ENCODE measurements at places on chromosomes 5 and 9. TPM values are rescaled to one million over a fixed set of nuclear protein-coding genes. Genes with fewer than 3 reads are reported as not detected.

Gene HBEGF
- 9.5 TPM for total RNA-seq

DNA sequence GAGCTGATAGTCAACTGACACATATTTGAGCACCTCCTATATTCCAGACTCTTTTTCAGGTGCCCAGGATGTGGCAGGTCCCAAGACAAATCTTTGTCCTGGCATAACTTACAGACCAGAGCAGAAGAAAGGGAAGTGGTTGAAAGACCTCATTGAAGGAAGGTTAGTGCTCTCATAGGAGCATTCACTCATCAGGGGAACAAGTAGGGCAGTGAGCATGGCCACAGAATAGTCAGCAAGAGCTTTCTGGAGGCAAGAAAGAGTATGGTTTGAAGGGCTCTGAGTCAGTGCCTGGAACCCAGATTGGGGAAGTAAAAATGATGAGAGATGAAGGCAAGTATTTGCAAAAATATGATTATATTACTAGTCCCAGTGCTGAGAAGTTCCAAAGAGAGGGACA, 25.0 kb upstream of the ERMP1 start:
- DNase-seq, result no peak

- DNase-seq, result no peak
Measured at GRCh38 chr5:1659100-1659981, 135.6 kb upstream of the LPCAT1 start.

Gene MYOZ3
- total RNA-seq, result under 0.01 TPM

Gene DUSP1
- total RNA-seq, result 246 TPM

- no peak for DNase-seq
Measured at GRCh38 chr5:3325201-3325971, 270.2 kb upstream of the IRX1 start.

DNA sequence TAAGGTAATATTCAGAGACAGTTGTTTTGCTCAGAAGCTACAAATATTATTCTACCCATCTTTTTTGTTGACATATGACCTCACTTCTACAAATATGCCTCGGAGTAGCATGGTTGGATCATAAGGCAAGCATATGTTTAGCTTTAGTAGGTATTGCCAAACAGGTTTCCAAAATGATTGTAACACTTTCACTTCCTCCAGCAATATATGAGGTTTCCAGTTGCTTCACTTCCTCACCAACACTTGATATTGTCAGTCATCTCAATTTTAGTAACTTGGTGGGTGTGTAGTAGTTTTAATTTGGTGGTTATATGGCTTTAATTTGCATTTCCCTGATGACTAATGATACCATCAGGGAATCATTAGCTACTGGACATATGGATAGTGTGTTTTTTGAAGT, 46.7 kb downstream of the TNFSF8 start:
- DNase-seq, result no peak

DNA sequence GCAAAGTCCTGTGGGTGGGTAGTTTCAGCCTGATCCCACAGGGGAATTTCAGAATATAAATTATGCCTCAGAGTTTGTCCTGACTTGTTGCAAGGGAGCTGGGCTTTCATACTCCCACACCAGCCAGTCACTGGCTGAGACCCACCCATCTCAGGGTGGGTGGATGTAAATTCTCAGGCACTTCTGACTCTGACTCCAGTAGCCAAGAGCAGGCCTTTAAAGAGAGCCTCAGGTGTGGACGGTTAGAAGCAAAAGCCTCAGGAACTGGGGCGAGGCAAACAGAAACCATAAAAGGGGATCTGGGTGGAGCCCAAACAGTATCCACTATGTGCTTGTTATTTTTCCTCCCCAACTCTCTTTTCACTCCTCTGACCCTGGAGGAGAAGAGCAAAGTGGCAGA, 28.6 kb upstream of the FBXW11 start:
- no peak for DNase-seq

Gene HRH2
- total RNA-seq, result not detected

Gene PRR16
- 11.6 TPM for total RNA-seq

Gene FBXW2
- total RNA-seq, result 35.4 TPM

DNA sequence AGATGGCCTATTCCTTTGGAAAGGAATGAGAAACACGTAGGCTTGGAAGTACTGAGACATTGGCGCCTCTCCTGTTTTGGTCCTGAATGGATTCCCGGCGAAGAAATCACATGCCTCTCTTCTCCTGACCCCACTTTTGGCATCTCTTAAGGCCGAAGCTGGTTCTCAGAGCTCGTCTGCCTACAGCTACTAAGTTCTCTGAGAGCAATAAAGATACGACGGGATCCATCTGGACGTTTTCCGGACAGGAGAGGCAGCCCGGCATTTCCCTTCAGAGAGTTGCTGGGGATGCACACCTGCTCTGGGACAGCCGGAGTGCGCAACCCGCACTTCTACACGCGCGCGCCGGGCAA, 336.8 kb upstream of the PUM3 start:
- DNase-seq, result no peak

- DNase-seq, result no peak
Measured at GRCh38 chr5:66538531-66538930, 57.7 kb upstream of the MAST4 start.

Gene RNF180
- total RNA-seq, result 5.6 TPM

DNA sequence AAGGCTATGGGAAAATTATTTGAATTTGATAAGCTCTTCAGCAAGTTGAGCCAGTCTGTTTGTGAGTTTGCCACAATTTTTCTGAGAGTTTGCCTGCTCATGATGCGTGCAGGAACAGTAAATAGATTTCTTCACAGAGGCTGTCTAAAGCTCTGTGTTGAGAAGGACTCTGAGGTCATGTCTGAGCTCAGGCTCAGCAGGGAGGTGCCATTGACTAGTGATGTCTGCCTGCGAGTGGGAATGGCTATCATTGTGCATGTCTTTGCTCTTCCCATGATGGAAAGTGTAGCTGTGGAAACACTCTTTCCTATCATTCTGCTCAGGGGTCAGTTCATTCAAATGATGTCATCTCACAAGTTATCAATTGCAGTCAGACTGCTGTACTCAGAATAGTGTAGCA, 142.8 kb downstream of the RASEF start:
- no peak for DNase-seq

DNA sequence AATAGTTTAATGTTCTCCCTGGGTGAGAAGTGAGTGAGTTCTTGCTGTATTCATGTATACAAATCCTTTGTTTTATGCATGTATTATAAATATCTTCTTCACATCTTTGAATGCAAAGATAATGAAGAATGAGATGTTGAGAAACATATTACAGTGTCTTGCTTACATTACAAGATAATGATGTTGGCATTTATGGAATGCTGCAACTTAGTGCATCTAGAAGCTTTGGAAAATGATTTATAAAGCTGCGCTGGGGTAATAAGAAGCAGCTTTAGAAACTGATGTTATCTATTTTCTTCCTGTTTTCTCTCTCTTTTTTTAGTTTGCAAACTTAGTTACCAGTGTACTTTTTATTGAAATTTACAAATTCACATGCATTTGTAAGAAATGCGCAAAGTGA, 673.4 kb downstream of the KCTD16 start:
- DNase-seq, result peak; percentile 2

Gene INSL4
- not detected for total RNA-seq

DNA sequence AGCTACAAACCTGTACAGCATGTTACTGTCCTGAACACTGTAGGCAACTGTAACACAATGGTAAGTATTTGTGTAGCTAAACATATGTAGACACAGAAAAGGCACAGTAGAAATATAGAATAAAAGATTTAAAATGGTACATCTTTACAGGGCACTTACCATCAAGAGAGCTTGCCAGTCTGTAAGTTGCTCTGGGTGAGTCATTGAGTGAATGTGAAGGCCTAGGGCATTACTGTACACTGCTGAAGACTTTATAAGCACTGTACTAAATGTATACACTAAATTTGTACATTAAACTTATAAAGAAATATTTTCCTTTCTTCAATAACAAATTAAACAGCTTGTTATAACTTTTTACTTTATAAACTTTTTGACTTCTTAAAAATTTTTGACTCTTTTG, 20.5 kb downstream of the ADRB2 start:
- DNase-seq, result no peak

GRCh38 chr9:136334541-136334940, 7.2 kb downstream of the GPSM1 start:
- no peak for DNase-seq

GRCh38 chr5:150172556-150172955, 6.0 kb downstream of the CDX1 start:
- DNase-seq, result no peak

GRCh38 chr5:3056866-3057265, 305.4 kb upstream of the IRX2 start:
- DNase-seq, result no peak

DNA sequence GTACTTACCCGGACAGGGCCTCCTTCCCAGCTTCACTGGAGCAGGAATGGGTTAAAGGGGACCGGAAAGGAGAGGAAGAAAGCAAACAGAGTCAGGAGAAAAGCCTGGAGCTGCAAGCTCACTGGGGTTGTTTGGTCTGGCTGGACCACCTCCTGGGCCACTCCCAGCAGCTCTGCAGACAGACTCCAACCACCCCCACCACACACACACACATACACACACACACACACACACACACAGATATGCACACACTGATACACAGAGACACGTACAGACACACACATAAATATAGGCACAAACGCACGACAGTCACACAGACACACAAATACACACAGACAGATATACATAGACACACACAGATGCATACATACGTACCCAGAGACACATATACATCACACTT, 34.9 kb upstream of the SYNPO start:
- DNase-seq, result no peak

GRCh38 chr5:121667292-121667691, 184.4 kb upstream of the FTMT start:
- no peak for DNase-seq

Data from fibroblast of villous mesenchyme (primary cell).